ENCODE measurements at places on chromosomes 12 and 14. TPM values are rescaled to one million over a fixed set of nuclear protein-coding genes. Genes with fewer than 3 reads are reported as not detected.

INSM2 gene
- total RNA-seq: not detected

SLC8A3 gene
- not detected for total RNA-seq

RAB5B gene
- total RNA-seq: 91.6 TPM

DNA sequence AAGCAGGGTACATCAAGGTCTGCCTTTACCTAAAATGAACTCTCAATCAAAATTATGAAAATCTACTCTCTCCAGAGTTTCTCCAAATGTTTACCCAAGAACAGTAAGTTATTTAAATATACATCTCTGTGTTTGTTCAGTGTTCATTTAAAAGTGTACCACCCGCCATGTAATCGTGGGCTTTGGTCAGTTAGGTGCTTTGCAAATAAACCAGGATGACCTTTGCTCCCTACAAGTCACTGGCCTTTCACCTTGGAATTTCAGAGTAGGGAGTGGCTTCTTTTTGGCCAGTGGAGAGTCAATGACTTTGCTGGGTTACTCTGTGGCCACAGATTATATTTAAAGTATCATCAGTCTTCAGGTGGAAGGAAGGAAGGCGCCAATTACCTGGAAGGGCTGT lies 74.6 kb upstream of the PTPRB start:
- no peak for DNase-seq

- DNase-seq: no peak
Measured at GRCh38 chr12:77319166-77319565, 253.8 kb upstream of the E2F7 start.

GRCh38 chr14:56115334-56115870 lies 2.8 kb upstream of the PELI2 start:
- DNase-seq: no peak

DNA sequence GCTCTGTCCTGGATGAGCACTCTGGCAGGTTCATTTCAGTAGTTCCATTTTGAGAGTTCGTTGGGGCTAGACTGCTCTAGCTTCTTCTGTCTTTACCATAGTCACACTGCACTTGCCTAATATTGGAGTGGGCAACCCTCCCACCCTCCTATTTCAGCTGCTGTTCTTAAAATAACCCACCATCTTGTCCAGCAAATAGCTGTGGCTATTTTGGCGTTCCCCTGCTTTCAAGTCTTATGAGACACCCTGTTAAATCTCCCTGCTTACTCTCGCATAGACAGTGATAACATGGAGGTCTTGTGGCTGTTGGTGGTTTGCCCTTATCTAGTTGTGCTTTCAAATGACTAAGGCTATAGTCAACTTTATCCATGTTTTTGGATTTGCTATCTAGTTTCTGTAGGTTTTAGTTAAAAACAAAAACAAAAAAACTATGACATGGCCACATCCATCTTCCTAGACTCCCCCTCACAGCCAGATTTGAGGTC lies 65.5 kb downstream of the LRP6 start:
- DNase-seq: no peak

DNA sequence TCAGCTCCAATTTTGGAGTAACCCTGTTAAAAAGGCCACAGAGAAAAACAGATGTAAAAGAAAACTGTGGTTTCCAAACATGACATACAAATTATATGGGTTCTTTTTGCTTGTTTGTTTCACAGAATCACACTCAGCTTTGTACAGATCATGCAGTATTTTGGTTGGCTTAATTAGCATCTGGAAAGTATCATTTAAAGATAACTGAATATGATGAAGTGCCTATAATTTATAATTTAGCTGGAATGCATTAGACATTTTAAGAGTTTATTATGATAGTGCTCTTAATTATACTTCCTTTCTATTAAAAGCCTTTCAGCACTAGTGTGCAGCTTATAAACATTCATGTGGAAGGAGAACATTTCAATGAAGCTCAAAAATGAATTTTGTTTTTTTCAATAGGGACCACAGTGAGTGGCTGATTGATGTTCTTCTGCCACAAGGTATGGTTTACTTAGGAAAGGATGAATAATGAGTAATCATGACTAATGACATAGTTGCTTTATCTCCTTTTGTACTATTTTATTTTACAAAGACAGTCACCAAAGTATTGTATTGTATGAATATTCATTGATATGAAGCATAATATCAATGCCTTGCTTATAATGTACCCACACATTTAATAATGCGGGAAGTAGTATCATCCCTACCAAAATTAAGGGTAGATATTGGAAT lies 98.3 kb downstream of the UNC79 start:
- DNase-seq: no peak

GRCh38 chr12:63941879-63942278 lies 97.4 kb downstream of the SRGAP1 start:
- no peak for DNase-seq

DNA sequence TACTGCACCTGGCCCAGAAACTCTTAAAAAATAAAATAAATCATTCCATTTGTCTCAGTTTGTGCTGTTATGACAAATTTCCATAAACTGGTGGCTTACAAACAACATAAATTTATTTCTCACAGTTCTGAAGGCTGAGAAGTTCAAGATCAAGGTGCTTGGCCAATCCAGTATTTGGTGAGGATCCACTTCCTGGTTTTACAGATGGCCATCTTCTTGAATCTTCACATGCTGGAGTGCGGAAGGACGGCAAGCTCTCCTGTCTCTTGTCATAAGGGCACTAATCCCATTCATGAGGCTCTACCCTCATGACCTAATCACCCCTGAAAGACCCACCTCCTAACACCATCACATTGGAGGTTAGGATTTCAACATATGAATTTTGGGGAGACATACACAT lies 29.9 kb upstream of the MYBPC1 start:
- DNase-seq: no peak

DNA sequence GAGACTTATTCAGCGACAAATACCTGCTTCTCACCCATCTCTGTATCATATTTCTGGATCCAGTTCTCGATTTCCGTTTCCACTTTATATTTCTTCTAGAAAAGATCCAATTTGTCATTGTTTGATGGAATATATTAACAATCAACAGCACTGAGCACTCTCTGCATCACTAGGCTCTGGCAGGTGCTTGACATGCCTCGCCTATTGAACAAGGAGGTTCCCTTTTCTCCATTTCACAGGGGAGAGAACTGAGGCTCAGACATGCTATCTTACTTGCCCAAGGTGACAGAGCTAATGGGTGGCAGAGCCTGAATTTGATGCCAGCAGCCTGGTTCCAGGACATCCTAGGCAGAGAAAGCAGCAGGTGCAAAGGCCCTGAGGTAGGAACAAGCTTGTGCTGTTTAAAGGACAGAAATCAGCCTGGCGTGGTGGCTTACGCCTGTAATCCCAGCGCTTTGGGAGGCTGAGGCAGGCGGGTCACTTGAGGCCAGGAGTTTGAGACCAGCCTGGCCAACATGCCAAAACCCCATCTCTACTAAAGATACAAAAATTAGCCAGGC lies 12.1 kb downstream of the RITA1 start:
- DNase-seq: no peak

GRCh38 chr12:53820514-53821306 lies 68.9 kb upstream of the CISTR start:
- DNase-seq: no peak
